ENCODE measurements at places on chromosomes 4 and X.

DNA sequence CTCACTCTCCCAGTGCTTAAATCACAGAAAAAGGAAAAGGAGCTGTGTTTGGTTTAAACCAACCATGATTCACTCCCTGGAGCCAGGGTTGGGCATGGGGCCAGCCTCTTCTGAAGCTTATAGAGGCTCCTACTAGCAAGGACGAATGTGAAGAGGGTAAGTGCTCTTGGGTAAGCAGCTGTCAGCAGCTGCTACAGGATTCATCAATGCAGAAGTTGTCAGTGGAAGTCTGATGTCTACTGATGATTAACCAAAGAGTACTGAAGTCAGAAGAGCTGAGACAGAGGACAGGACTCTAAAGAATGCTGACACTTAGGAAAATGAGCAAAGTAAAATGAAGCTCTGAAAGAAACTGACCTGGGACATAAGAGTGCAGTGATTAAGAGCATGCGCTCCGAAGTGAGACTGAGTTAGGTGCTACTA, 32.7 kb upstream of the JADE1 start:
- peak; percentile 88 for DNase-seq

GRCh38 chrX:53251307-53251706, 26.3 kb upstream of the KDM5C start:
- DNase-seq, result peak; percentile 38

GRCh38 chr4:100022792-100023222, 72.7 kb upstream of the H2AZ1 start:
- no peak for DNase-seq

GRCh38 chr4:108203377-108203776, 34.6 kb upstream of the LEF1 start:
- DNase-seq, result no peak

GRCh38 chrX:8033175-8033574, 106.0 kb upstream of the PNPLA4 start:
- DNase-seq, result no peak

DNA sequence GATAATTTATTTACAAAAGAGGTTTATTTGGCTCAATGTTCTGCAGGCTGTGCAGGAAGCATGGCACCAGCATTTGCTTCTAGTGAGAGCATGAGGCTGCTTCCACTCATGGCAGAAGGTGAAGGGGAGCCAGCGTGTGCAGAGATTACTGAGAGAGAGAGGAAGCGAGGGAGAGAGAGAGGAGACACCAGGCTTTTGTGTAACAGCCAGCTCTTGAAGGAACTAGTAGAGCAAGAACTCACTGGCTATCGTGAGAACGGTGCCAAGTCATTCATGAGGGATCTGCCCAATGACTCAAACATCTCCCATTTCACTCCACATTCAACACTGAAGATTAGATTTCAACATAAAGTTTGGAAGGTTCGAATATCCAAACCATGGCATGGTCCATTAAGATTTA, 12.7 kb downstream of the GUCY1A1 start:
- DNase-seq, result no peak

- no peak for DNase-seq
Observed at GRCh38 chr4:125397226-125397625, 82.5 kb downstream of the FAT4 start.

GRCh38 chr4:150127757-150128156, 49.5 kb downstream of the DCLK2 start:
- DNase-seq, result no peak

- no peak for DNase-seq
Observed at GRCh38 chr4:901192-901910, 30.8 kb downstream of the GAK start.

- peak; percentile 54 for DNase-seq
Observed at GRCh38 chrX:101417981-101418841, 10.2 kb downstream of the HNRNPH2 start.

DNA sequence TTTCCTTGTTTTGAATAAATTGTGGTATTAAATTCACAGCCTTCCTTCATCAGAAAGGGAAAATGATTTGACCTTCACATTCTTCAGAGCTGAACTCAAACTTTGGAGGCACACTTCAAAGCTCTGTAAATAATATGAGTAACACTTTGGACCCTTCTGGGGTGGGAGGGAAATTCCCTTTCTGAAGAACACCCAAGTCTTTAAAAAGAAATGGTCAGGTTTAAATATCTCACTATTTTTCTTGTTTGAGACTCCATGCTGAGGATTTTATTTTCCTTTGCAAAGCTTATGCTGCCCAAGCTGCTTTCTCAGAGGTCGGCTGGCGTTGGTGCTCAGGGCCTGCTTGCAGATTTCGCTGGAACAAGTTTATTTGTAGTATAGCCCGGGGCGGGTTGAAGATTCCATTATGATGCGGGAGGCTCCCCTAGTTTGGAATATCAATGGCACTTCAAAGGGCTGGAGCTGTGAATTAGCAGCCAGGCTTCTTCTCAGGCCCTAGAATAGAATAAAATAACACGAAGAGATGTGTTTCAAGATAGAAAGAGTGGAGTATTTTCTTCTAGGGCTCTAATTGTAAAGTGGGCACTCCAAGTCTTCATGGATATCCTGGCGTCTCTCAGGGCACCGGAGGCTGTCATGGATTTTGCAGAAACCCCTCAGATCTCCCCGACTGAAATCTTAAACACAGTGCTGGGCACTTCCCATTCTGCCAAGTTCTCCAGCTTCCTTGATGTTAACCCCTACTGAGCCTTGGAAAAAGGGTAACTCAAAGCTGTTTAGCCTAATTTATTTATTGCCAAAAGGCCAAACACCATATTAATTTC, 315.6 kb downstream of the GPAT3 start:
- DNase-seq, result peak; percentile 23

DNA sequence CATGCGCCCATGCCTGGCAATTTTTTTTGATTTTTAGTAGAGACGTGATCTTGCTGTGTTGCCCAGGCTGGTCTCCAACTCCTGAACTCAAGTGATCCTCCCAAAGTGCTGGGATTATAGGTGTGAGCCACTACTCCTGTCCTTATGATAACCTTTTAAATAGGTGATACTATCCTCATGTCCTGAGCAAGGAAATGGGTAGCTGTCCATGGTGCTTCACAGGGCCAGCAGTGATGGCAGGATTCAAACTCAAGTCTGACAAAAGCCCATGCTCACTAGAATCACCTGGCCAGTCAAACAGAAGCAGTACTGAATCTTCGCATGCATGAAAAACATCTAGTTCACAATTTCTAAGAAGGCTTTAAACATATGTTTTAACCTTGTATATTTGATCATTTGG, 235.1 kb downstream of the NR3C2 start:
- no peak for DNase-seq

DNA sequence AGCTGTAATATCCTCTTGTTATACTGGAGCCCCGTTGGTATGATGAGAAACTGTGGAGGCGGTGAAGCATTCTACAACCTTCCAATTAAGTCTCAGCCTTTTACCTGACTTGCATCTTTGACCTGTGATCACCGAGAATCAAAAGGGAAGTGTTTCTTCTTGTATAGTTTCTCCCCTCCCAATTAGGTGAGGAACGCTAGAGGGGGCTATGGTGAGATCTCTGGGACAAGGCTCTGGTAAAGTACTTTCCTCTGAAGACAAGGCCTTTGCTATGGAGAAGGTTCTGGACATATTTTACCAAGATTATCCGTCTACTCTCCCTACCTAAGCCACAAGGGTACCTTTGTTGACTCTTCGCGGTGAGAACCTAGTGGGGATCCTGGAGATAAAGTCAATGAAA, 111.3 kb downstream of the CBLL2 start:
- no peak for DNase-seq

DNA sequence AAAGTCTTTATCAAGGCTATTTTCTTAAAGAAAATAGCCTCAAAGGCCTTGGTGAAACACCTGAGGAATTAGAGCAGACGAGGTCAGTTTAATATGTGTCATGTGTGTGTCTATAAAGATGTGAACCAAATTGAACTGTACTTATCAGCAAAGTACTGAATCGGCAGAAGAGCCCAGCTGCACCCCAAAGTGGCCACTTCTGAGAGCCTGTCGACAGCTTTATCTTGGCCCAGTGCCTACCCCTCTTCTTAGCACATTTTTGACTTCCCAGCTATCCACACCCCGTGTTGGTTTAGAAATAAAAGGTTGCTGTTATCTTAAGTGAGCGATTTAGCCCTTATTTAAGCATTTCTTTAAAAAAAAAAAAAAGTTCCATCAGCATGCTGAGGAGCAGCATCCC, 329.7 kb downstream of the FBXW7 start:
- DNase-seq, result no peak

GRCh38 chr4:136741468-136741867, 790.8 kb downstream of the PCDH18 start:
- no peak for DNase-seq

GRCh38 chrX:133674726-133675470, 259.6 kb upstream of the GPC4 start:
- DNase-seq, result no peak

GRCh38 chr4:102819588-102820365, 7.6 kb downstream of the UBE2D3 start:
- no peak for DNase-seq

GRCh38 chrX:111443946-111444345, 32.0 kb upstream of the DCX start:
- no peak for DNase-seq

- peak; percentile 25 for DNase-seq
Observed at GRCh38 chr4:120156120-120156718, 89.6 kb upstream of the MAD2L1 start.

DNA sequence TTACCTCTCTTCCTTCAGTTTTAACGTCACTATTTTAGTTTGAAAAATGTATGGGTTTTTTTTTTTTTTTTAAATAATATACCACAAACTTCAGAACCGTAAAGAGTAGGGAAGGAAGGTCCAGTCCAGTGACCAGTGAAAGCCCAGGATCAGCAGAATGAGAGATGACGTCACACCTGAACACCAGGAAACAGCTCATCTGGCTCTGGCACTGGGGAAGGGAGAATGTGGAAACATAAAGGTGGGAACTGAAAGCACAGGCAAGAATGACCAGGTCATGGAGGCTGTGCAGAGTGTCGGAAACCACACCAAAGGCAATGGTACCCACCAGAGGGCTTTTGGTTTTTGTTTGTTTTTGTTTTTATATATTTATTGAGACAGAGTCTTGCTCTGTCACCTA, 141.2 kb downstream of the DHX15 start:
- DNase-seq, result no peak

GRCh38 chr4:21801661-21802385, 146.7 kb downstream of the KCNIP4 start:
- peak; percentile 38 for DNase-seq

GRCh38 chr4:7910263-7910896, 29.3 kb downstream of the AFAP1 start:
- DNase-seq, result peak; percentile 64

- DNase-seq, result peak; percentile 16
Observed at GRCh38 chr4:99856166-99856565, 38.1 kb downstream of the LAMTOR3 start.

- DNase-seq, result peak; percentile 38
Observed at GRCh38 chrX:40090050-40090804, 7.5 kb downstream of the BCOR start.

GRCh38 chr4:158964114-158964727, 138.7 kb upstream of the RAPGEF2 start:
- DNase-seq, result no peak

DNA sequence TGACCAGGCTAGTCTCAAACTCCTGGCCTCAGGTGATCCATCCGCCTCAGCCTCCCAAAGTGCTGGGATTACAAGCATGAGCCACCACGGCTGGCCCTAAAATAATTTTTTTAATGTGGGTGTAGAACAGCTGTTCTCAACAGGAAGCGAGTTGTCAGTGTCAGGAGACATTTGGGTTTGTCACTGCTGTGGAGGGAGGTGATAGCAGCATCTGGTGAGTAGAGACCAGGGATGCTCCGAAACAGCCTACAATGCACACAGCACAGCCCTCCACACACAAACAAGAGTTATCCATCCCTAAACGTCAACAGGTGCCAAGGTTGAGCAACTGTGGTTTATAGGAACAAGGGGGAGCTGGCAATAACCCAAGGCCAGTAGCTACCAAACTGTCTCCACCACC, 243.4 kb upstream of the STS start:
- DNase-seq, result no peak

DNA sequence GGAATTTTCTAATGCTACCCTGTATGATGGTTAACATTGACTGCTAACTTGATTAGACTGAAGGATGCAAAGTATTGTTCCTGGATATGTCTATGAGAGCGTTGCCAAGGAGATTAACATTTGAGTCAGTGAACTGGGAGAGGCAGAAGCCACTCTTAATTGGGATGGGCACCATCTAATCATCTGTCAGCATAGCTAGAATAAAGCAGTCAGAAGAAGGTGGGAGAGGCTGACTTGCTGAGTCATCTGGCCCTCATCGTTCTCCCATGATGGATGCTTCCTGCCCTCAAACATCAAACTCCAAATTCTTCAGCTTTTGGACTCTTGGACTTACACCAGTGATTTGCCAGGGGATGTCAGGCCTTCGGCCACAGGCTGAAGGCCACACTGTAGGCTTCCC, 878.5 kb downstream of the PCDH7 start:
- no peak for DNase-seq

- DNase-seq, result no peak
Observed at GRCh38 chr4:172601195-172601594, 567.4 kb upstream of the GALNT7 start.

DNA sequence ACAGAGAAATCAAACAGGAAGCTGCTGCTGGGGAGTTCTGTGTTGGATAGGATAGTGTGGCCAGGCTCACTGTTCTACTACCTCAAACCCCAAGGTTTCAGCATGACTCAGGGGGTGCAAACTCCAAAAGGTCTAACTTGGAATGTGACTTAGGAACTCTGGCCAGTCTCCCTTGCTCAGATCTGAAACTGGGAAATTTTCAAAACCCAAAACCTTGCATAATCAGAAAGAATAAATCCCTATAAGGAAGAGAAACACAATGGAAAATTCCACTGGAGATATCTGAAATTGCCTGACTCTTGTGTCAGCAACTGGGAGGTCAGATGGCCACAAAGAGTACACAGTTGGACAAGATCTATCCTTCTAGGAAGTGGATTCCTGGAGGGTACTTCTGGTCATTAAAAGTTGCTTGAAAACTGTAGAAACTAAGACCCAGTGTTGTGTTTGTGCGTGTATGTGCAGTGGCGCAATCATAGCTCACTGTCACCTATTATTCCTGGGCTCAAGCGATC, 58.0 kb downstream of the PPEF2 start:
- DNase-seq, result peak; percentile 83

GRCh38 chr4:107624024-107624423, 96.0 kb downstream of the PAPSS1 start:
- no peak for DNase-seq

GRCh38 chrX:28120072-28120471, 138.8 kb upstream of the DCAF8L1 start:
- DNase-seq, result no peak

Measured in GM03348 (cell line).